IPS DF 6.9 (cell line): ENCODE measurements at places on chromosomes 3 and 15.

DNA sequence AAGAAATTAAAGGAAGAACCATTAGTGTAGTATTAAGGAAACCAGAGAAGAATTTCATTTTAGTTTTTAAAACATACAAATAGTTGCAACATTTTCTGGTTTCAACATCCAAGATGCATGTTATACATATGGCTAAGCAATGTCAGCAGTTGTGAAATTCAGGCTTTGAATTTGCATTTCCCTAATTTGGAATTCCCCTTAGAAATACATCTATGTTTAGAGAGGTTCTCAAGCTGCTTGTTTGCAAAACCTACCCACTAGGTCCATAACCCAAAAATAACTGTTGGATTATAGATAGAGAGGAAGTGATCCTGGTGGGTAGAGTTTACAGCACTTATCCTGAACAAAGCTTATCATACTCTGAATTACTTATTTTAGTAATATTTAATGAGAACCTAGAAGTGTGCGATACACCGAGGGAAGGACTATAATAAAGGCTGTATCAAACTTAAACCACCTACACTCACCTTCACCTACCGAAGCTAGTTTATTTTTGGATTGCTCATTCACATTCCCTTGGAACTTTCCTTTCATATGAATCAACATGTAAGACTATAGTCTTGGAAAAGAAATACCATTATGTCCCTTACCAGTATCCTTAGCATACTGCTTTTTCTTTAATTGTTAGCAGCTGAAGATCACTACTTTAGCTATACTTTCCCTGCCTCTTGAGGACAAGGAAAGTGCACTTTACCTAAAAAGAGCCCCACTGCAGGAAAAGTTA, 60.6 kb downstream of the CHAC1 start:
- no peak for DNase-seq

DNA sequence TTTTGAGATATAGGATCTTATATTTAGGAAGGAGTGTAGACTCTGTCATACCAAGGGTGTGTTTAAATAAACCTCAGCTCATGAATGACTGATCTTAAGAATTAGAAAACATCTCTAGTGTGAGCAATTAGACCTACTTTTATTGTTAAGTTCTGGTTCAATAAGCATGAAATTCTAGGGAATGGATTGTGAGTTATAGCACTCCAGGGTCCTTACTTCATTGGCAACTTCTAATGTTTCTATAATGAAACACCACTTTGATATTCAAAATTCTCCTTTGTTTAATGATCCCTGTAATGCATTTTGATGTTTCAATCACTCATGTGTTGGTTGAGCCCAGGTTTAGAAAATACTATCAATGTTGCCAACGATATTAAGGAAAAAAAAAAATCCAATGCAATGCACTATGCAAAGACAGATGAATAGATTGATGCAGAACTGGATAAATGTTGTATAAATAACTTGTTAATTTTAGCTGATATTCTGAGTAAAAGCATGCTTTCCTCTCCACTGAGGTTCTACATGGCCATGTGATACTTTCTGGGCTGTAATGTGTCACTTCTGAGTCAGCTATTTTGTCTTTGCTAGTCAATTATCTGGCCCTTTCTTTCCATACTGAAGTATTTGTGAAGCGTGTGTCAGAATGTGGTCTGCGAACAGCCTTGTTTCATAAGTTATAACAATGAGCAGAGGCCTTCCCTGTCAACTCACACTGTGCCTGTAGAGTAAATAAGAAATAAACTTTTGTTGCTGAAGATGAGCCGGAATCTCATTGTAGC, 1035.9 kb downstream of the PLOD2 start:
- no peak for DNase-seq

DNA sequence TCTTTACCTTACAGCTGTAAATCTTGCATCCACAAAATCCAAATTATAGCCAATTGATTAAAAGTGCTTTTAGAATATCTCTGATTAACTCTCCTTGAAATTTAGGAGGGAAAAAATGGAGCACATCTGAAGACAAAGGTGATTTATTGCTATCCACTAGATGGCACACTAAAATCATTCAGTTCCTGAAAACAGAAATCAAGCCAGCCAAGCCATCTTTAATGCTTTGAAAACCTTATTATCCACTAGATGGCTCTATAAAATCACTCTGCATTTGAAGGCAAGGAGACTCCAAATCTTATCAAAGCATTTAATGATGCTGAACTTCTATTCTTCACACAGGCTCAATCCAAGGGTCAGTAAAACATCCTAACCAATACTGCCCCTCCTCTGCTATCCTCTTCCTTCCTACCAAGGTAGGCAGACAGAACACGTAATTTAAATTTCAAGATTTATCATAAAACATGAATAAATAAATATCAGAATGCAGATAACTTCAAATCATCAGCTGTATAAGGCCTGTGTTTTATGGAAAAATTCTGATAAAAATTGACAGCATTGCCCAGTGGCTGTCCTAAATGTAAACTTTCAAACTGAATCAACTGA, 48.4 kb downstream of the GOLIM4 start:
- peak; percentile 25 for DNase-seq

GRCh38 chr15:78938658-78939488, 6.0 kb downstream of the CTSH start:
- DNase-seq: no peak
